DMS79 (cell line): ENCODE measurements at places on chromosomes 12 and 14.

DNA sequence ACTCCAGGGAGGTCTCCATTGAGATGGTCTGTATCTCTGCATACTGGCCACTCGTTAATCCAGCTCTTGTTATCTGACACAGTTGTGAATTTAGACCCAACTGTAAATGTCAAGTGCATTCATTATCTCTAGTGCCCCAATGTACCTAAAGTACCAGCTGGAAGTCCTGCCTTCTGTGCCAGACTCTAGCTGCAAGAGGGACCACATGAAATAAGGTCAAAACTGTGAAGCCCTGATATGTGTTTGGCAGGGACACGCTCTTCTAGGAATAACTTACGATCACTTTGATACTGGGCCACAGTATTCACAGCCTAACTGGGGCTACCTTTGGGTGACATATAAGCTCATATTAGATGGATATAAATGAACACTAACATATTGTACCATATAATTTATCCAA is 268.5 kb downstream of the LRIG3 start:
- DNase-seq, result no peak

GRCh38 chr12:41905073-41905758 is 239.5 kb downstream of the GXYLT1 start:
- no peak for DNase-seq

- DNase-seq, result no peak
Measured at GRCh38 chr12:59383079-59383822, 212.6 kb upstream of the SLC16A7 start.

DNA sequence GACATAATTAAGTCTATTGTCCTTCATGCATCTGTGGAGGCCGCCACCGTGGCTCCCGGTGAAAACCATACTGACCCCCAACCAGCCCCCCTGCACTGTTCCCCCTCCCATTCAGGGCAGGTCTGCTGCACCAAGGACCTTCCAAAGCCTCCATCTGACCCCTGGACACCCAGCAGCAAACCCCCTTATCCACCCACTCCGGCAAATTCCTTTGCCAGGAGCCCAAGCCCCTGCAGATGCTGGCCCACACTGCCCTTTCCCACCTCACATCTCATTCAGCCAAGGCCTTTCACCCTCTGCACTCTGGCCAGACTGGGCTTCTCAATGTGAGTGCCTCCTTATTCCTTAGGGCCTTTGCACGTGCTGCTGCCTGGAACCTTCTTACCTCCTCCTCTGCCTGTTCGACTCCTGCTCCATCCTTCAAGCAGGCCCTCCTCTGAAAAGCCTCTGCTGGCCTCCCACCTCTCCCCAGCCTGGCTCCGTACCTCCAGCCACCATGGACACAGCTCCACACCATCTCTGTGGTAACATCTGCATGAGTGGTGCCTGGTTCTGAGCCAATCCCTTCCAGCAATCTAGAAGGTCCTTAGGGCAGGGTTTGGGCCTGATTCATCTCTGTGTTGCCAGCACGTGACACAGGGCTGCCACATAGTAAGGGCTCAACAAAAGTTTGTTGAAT is 230.7 kb downstream of the BCL11B start:
- DNase-seq, result no peak

- no peak for DNase-seq
Measured at GRCh38 chr12:86138770-86139169, 117.4 kb downstream of the MGAT4C start.

GRCh38 chr12:124534776-124535740 is 32.4 kb downstream of the NCOR2 start:
- DNase-seq, result no peak

- DNase-seq, result no peak
Measured at GRCh38 chr12:70661466-70662161, 24.4 kb upstream of the PTPRB start.

DNA sequence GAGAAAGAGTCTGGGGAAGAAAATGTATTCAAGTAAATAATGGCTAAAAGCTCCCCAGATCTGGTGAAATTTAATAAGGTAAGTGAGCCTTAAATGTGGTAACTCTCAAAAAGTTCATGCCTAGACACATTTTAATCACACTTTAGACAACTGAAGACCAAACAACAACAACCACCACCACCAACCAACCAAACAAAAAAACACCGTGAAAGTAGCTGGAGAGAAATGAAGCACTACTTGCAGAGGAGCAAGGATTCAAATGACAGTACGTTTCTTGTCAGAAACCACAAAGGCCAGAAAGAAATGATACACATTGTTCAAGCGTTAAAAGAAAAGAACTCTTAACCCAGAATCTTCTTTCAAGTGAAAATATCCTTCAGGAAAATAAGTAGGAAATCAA is 208.3 kb downstream of the MYRFL start:
- no peak for DNase-seq

DNA sequence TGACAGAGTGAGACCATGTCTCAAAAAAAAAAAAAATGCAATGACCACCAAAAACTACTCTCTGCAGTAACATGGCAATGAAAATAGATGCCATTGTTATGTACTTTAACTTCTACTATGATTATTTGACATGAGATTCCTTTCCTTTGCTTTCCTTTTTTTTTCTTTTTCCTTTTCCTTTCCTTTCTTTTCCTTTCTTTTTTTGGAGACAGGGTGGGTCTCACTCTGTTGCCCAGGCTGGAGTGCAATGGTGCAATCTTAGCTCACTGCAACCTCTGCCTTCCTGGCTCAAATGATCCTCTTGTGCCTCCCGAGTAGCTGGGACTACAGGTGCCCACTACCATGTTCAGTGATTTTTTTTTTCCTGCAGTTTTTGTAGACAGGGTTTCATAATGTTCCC is 24.9 kb upstream of the ETFBKMT start:
- no peak for DNase-seq

- DNase-seq, result no peak
Measured at GRCh38 chr14:72657214-72657921, 236.5 kb downstream of the DPF3 start.

GRCh38 chr14:96876747-96877146 is 79.6 kb downstream of the VRK1 start:
- DNase-seq, result no peak
